ENCODE measurements at places on chromosomes 5 and 9.

- DNase-seq: no peak
Observed at GRCh38 chr5:71891856-71892255, 172.8 kb downstream of the CARTPT start.

GRCh38 chr5:73143716-73144115 lies 23.3 kb downstream of the TMEM171 start:
- DNase-seq: no peak

DNA sequence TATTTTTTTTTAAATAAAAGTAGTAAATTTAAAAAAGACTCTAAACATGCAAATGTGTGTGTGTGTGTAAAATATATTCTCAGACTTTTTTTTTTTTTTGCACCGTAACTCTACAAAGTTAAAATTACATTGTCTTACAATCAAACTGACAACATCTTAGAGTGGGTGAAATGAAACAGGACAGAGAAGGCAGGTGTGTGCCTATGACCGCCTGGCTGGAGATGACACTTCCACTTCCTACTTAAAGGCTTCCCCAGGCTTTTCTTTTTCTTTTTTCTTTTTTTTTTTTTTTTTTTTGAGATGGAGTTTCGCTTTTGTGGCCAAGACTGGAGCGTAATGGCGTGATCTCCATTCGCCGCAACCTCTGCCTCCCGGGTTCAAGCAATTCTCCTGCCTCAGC lies 2.7 kb upstream of the AK1 start:
- no peak for DNase-seq

- no peak for DNase-seq
Observed at GRCh38 chr5:96503501-96504236, 70.6 kb upstream of the PCSK1 start.

GRCh38 chr5:113166261-113166660 lies 189.7 kb downstream of the DCP2 start:
- no peak for DNase-seq

DNA sequence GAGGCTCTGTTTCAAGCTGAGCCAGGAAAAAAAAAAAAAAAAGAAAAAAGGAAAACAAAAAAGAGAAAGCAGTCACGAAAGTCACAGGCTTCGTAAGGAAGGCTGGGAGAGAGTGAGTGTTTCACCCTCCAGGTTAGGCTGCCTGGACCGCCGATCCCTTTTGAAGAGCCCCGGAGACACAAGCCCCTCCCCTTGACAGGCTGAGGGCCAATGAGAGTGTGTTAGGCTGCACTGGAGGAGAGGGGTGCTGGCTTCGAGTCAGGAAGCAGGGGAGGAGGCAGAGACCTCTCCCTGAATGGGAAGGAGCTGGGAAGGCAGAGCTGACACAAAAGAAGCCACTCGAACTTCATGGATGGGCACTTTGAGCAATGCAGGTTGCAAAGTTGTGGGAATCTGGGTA lies at the start of gene NMUR2:
NMUR2 (minus strand) TSS at position 135 of the 400 bp plus-strand sequence. CDS start 166 bp downstream, outside the sequence.
- DNase-seq: no peak

GRCh38 chr5:179953987-179954386 lies 46.3 kb upstream of the TBC1D9B start:
- DNase-seq: no peak

DNA sequence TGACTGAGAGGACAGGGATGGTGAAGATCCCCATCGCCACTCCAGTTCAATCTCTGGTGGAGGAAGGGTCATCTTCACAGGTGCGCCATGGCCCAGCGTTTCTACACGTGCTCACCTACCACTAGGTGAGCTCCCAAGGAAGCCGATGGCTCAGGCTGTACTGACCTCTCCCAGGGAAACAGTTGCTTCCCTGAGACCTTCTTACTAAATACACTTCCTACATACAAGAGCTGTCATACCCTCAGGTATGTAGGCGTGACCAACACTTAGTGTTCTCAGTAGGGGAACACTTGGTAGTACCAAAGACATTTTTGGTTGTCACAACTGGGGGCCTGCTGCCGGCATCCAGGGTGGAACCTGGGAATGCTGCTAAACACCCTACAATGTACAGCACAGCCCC lies 75.2 kb downstream of the TENT4A start:
- no peak for DNase-seq

- DNase-seq: no peak
Observed at GRCh38 chr9:71857159-71857558, 53.8 kb downstream of the ABHD17B start.

GRCh38 chr9:20227166-20227874 lies 395.0 kb downstream of the MLLT3 start:
- DNase-seq: no peak

DNA sequence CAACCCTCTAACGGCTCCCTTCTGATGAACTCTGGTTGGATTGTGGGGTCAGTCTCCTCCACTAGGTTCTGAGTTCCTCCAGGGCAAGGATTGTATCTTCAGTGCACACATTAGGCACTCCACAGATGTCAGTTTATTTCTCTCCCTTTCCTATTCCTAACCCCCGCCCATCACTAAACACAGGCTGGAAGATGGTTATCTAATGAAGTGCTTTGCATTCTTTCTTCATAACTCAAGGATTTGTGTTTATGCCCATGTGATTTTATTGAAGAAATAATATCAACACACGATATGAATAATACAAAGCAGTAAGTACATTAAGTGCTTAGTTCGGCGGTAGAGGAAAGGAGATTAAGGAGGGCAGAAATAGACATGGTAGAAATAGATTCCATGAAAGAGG lies 4.4 kb upstream of the CREBRF start:
- no peak for DNase-seq
